Right renal pelvis (tissue), 4 donors: ENCODE measurements at places on chromosomes 2 and 18. TPM values are rescaled to one million over a fixed set of nuclear protein-coding genes. Genes with fewer than 3 reads are reported as not detected.

GRCh38 chr2:158317642-158318041 is 138.9 kb downstream of the CCDC148 start:
- DNase-seq, result no peak

SPAG16 gene
- 70.1 TPM for polyA plus RNA-seq

CHN1 gene
- 25.8 TPM for polyA plus RNA-seq

DNA sequence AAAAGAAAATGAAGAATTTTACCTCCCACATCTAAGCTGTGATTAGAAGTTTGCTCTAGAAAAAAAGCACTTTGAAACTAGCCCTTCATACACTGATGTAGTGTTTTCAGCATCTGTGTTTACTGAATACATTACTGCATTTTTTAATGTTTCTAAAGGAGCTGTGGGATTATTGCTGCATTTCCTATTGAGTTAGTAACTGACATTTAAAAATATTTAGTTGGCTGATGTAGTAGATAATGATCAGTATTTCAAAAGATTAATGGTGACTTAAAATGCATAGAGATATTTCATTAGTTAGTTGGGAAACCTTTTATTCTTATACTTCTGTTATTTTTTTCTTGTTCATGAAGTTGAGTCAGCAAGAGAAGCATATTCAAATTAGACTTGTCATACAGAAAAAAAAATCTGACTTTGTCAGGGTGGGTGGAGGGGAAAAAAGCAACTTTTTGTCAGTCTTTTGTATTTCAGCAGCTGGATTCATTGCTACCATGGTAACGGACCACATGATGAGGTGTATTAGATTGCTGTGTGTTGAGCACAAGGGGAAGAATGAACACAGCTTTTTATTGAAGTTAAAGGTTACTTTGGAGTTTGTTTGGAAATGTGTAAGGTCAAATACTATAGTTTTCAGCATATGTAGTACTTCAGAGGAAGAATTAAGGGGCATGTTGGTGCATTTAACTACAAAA is at the start of gene DTNA:
Gene DTNA (plus strand): TSS at position 549 of the 692 bp plus-strand sequence. CDS start 45,679 bp downstream, outside the sequence.
- peak; percentile 69 for DNase-seq

DNA sequence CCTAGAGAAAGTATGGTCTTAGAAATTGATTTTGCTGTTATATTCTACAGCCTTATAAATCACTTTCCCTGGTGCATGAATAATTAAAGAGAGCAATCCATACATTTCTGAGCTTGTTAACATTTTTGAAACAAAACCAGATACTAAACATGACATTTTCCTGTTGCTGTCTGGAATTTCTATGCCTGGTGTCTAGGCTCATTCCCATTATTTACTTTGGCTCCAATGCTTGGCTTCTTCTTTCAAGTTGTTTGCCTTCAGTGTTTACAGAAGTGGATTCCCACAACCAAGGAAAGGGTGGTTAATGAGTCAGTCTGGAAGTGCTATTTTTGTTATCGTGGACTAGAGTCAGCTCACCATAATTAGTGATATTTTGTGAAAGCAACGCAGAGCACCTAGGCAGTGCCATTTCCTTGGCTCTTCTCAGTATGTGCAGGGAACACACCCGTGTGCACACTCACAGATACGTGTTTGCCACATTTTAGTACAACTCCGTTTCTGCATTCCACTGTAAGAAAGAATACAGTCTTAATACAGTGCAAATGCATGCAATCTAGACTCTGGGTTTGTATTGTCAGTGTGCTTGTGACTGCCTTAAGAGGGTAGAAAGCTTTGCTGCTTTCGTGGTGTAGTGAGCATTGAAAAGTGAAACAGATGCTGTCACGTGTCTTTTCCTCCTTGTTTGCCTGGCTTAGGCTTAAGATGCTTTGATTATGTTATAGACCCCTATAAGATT is 185.0 kb upstream of the RASGRP3 start:
- peak; percentile 16 for DNase-seq

GRCh38 chr18:12858991-12859390 is 25.0 kb downstream of the PTPN2 start:
- no peak for DNase-seq

DNA sequence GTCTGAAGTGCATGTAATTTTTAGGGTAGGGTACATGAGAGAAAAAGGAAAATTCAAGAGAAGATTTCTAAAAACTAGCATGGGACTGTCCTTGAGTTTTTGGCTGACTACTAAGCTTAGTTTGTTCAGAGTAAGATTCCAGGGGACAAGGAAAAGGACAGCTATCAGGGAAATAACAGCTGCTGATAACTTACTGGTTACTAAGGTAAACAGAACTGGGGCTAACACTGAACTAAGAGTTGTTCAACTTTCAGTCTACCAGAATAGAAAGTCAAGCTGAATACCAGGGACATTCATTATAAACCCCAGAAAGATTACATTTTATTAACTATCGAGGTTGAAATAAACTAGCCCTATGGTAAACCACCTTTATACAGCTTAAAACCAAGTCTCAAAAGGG is 261.8 kb upstream of the CYRIA start:
- DNase-seq, result no peak

DNA sequence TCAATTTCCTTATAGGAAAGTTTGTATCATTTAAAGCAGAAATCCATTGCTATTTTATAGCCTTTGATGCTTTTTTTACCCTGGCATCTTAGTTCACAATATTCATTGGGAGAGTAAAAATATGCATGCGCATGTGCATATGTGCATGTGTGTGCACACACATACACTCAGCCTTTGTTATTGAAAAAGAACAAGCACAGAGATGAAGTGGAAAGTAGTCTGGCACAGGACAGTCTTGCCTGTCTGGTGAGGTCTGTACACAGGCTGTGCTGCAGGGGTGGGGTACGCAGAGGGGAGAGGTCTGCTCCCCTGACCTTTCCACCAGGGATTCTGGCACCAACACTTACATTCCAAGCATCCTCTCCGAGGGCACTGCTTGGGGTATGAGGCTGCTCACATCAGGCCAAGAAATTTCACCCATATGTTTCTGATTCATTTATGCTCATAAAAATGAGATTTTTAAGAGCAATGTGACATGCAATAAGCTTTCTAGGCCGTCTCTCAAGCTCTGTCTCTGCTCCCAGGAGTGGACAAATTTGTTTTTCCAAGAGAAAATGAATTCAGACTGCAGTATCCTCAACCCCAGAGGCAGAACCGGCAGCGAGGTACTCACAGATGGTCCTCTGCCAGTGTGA is 237.2 kb downstream of the INSIG2 start:
- DNase-seq, result no peak

- DNase-seq, result no peak
These were observed 330.0 kb upstream of the POU3F3 start for GRCh38 chr2:104523921-104524320.

GRCh38 chr18:35580701-35581539 is 620 bp upstream of the GALNT1 start:
- DNase-seq, result no peak

- DNase-seq, result no peak
These were observed 146.4 kb downstream of the MBD5 start for GRCh38 chr2:148167241-148167766.

ANKRD23 gene
- 3.9 TPM for polyA plus RNA-seq

RGPD3 gene
- polyA plus RNA-seq, result 0.06 TPM

DSG4 gene
- not detected for polyA plus RNA-seq

ITGB6 gene
- polyA plus RNA-seq, result 16.8 TPM

- no peak for DNase-seq
These were observed 281.9 kb downstream of the FIGN start for GRCh38 chr2:163453920-163454319.

HOXD13 gene
- polyA plus RNA-seq, result 0.22 TPM
